G401 (cell line): ENCODE measurements at places on chromosomes 4 and X.

DNA sequence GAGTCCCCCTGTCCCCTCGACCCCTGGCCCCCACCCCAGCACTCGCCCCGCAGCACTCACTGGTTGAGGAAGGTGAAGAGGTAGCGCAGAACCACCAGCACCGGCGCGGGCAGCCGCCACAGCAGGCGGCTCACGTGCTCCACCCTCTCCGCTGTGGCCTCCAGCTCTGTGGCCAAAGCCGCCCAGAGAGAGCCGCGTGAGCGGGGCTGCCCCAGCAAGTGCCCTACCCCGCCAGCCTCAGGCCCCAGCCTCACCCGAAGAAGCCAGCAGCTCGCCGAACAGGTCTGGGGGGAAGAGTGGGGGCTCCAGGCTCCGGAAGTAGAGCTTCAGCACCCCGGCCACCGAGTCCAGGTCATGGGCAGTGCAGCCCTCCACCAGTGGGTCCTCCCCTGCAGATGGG is 6.0 kb downstream of the AVPR2 start:
- no peak for DNase-seq

- DNase-seq = no peak
Measured at GRCh38 chr4:61771056-61771455, 570.9 kb downstream of the ADGRL3 start.

GRCh38 chr4:86497131-86497530 is 97.0 kb upstream of the PTPN13 start:
- DNase-seq = no peak

DNA sequence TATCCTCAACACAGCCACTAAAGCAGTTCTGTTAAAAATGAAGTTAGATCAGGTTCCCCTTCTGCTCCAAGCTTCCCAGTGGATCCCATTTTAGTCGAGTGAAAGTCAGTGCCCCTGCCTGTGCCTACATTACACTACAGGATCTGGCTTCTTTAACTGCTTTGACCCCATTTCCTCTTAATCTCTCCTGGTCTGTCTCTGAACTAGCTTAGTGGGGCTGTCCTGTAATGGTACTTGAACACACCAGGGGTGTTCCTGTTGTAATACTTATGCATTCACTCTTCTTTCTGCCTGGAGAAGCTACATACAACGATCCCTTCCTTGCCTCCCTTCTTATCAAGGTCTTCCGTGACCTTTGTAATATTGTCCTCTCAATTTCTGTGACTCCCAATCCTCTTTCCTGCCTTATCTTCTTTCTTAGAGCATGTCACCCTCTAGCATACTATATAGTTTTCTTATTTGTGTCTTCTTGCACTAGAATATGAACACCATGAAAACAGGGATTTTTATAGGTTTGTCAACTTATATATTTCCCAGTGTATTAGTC is 16.7 kb downstream of the ARSJ start:
- no peak for DNase-seq

GRCh38 chrX:8673201-8673600 is 58.7 kb downstream of the ANOS1 start:
- DNase-seq = no peak

GRCh38 chr4:55018521-55018920 is 106.9 kb downstream of the KDR start:
- DNase-seq = no peak

DNA sequence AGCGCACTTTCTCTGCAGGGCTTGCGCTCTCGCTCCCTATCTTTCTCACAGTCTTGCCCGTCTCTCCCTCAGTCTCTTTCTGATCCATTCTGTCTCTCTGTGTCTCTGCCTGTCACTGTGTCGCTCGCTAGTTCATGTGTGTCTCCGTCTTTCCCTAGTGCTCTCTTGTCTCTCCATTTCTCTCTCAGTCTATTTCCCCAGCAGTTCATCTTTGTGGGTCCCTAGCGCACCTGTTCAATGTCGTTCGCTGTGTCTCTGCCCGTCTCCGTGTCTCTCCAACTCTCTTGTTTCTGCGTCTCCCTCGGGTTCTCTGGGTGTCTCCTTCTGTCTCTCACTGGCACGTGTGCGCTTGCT is 1.5 kb downstream of the GPR101 start:
- peak; percentile 18 for DNase-seq

- DNase-seq = no peak
Measured at GRCh38 chr4:34950926-34951325, 1293.4 kb downstream of the ARAP2 start.

- peak; percentile 38 for DNase-seq
Measured at GRCh38 chrX:119218198-119218597, 17.9 kb upstream of the PGRMC1 start.

- no peak for DNase-seq
Measured at GRCh38 chrX:115023811-115024210, 6.4 kb upstream of the IL13RA2 start.

GRCh38 chr4:122826553-122827257 is at the start of gene FGF2:
Gene FGF2 (plus strand): TSS chr4:122826831. CDS start chr4:122827175, 344 bp downstream.
- DNase-seq = peak; percentile 25

- no peak for DNase-seq
Measured at GRCh38 chrX:21623778-21624501, 34.2 kb downstream of the KLHL34 start.

DNA sequence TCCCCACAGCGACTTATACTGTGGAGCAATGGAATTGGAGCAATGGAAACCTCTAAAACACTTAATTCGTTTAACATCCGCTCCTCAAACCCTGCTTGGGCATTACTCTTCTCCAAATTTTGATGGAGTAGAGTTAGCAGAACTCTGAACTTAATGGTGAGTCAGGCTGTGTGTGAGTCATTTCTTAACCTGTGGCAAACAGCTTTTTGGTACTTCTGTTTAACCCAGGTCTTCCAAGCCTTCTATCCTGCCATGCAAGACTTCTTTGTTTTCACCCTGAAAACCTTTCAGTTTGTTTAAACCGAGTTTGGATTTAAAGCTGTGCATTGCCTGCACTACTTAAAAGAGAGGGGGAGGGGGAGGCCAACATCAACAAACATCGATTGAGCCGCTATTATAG is 3.6 kb upstream of the AMOT start:
- no peak for DNase-seq

- no peak for DNase-seq
Measured at GRCh38 chr4:129929052-129929451, 833.1 kb downstream of the C4orf33 start.

DNA sequence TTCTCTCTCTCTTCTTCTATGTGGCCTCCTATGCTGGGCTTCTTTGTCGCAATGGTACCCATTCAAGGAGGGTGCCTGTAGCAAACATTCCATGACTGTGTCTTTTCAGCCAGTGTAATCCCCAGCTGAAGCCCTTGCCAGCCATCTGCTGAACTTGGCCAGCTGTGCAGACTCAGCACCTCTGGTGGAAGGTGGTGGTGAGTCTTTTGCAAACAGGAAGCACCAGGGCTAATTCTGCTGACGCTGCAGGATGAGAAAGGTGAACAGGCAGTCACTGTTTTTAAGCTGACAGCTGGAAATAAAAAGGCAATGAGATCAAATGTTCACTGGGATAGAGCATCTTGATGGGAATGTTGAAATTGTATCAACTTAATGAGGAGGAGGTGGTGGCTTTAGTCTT is 298.7 kb upstream of the CLNK start:
- DNase-seq = no peak

DNA sequence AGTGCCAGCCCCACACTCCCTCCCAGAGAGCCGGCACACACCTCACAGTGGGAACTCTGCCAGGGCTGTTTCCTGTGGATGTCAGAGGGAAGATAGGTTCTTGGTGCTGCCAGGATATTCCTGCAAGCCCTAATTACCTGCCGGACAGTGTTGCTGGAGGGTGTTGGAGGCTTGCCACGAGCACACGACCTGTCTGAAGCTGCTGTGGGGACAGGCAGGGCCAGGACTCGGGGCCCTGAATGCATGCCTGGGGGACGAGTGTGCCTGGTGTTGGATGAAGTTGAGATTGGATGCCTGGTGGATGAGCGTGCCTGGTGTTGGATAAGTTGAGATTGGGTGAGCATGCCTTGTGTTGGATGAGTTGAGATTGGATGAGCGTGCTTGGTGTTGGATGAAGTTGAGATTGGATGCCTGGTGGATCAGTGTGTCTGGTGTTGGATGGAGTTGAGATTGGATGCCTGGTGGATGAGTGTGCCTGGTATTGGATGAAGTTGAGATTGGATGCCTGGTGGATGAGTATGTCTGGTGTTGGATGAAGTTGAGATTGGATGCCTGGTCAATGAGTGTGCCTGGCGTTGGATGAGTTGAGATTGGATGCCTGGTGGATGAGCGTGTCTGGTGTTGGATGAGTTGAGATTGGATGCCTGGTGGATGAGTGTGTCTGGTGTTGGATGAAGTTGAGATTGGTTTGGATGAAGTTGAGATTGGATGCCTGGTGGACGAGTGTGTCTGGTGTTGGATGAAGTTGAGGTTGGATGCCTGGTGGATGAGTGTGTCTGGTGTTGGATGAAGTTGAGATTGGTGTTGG is 23.2 kb upstream of the UVSSA start:
- DNase-seq = peak; percentile 76

DNA sequence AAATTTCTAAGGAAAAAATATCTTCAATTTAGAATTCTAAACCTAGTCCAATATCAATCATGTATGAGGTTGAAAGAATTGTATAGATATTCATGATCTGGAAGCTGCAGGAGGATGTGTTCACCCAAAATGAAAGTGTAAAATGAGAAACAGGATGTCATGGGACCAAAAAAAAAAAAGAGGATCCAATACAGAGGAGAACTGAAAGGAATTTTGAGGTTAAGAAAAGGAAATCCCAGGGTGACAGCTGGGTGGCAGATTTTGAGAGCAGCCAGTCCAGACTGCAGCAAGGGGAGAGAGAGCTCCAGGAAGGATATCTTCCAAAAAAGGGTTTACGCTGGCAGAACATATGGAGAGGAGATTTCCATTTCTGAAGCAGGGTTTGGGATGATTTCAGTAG is 38.9 kb downstream of the TLR10 start:
- peak; percentile 30 for DNase-seq

DNA sequence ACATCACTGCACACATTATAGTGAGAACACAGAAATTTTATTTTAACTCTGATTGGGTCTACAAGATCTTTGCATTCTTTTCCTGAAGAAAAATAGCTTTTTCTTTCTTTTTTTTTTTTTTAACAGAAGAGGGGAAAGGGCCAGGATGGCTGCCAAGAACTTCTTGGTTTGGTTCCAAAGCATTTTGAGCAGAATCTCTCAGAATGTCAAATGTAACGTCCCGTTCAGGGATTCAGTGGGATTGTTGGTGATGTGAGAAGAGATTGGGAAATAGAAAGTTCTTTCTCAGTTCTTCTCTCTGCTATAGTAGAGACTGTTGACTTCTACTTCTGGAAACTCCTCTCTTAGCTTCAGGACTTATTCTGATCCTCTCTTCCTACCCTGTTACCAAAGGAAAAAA is 70.9 kb upstream of the CBR4 start:
- no peak for DNase-seq

DNA sequence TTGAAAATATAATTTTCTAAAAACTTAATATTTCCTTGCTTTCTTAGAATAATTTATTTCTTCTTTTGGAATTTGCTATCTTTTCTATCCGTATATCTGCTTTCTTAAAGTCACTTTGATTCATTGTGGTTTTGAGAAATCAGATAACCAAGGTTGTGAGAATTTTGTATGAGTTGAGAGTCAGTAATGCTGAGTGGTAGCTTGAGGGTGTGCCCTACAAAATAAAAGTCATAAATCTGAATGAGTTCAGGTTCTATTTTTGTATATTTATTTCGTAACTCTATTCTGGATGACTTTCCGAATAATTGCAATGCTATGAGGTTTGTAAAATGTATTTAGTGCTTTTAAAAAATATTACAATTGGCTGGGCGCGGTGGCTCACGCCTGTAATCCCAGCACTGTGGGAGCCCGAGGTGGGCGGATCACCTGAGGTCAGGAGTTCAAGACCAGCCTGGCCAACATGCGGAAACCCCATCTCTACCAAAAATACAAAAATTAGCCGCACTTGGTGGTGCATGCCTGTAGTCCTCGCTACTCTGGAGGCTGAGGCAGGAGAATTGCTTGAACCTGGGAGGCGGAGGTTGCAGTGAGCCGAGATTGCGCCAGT is 8.9 kb downstream of the COPS4 start:
- DNase-seq = no peak

- DNase-seq = no peak
Measured at GRCh38 chrX:131745942-131746489, 202.1 kb downstream of the OR13H1 start.

DNA sequence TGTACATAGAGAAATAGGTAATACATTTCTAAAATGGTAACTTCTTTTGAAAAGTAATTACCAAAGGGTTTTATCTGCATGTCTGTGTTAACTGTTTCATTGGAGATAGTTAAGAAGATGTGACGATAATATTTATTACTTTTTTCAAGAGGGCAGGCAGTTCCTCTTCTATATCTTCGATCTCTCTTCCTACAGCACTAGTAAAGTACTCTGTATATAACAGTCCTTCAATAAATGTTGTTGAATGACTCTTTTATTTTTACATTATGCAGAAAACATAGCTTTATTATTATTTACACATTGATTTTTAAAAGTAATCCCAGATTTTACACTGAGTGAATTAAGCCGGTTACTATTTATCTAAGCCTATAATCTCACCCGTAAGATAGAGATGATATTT is 51.8 kb downstream of the TMPRSS11E start:
- DNase-seq = no peak

- DNase-seq = no peak
Measured at GRCh38 chr4:104501290-104501689, 6.6 kb upstream of the CXXC4 start.

DNA sequence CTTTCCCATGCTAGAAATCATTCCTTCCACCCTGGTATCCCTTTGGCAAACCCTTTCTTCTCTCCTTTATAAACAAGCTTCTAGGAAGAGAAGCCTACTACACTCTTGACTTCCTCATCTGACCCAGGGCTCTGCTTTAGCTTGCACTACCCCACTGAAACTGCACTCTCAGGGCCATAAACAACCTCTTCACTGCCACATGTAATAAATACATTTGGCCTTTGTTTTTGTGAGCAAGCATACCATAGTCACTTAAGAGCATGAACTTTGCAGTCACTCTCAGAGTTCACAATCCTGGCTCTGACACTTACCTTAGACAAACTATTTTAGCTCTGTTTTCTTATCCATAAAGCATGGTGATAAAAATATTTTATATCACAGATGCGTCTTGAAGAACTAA is 50.7 kb upstream of the USP38 start:
- no peak for DNase-seq

DNA sequence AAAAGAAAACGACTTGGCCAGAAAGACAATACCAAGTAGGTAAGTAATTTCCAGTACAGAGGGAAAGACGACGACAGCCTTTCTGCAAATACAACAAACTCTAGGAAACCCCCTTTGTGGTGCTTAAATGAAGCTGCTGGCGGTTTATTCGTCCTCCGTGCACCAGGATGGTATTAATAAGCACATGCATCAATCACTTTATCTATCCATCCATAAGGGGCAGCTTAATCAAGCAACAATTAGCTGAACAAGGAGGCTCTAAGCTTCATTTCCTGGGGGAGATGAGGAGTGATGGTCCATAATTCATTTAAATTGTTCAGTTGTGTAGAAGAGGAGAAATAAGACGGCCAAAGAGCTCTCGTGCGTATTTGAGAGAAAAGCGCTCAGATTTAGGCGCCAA is 26.2 kb downstream of the IRF2 start:
- no peak for DNase-seq

GRCh38 chr4:7801001-7801400 is 138.7 kb downstream of the AFAP1 start:
- DNase-seq = no peak

GRCh38 chr4:3060946-3061345 is 13.4 kb downstream of the HTT-AS start:
- no peak for DNase-seq
